ENCODE measurements at places on chromosomes 16 and 17.

- no peak for DNase-seq
Observed at GRCh38 chr16:48833461-48833860, 223.5 kb upstream of the N4BP1 start.

- DNase-seq = no peak
Observed at GRCh38 chr16:10577305-10578202, 2.8 kb downstream of the EMP2 start.

GRCh38 chr17:7351665-7352502 is at the start of gene KCTD11:
Gene KCTD11 (plus strand): TSS chr17:7352162.
- DNase-seq = no peak

- DNase-seq = no peak
Observed at GRCh38 chr17:27793168-27793905, 7.0 kb downstream of the NOS2 start.

DNA sequence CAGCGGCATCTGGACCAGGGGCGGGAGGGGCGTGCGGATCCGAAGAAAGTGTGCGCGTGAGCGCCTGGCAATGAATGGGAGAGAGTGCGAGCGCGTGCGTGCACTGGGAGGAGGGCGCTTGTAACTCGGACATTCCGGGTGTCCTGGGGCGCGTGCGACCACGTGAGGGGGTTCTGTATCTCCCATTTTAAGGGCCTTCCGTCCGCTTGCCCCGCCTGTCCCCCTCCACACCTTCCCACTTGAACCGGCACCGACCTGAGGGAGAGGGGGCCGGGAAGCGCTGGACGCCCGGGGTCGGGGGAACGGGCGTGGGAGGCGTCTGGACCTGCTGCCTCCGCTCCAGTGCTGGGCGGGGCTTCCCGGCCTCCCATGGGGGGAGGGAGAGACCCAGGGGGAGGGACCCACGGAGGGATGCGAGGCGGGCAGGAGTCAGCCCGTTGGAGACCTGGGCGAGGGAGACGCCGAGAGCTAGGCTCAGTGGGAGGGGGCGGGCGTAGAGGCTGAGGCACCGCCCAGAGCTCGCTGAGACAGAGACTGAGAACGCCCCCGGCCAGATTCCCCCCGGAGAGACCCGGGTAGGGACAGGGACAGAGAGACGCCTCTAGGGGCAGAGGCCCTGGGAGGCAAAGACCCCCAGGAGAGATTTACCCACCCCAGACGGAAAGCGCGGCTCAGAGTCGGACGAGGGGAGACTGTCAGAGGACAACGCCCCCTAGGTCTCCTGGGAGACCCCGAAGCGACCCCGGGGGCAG is at the start of gene KREMEN2:
Gene KREMEN2, plus strand, starts transcription at position 553 of the 752 bp plus-strand sequence. CDS start 246 bp downstream, outside the sequence.
- DNase-seq = peak; percentile 12

DNA sequence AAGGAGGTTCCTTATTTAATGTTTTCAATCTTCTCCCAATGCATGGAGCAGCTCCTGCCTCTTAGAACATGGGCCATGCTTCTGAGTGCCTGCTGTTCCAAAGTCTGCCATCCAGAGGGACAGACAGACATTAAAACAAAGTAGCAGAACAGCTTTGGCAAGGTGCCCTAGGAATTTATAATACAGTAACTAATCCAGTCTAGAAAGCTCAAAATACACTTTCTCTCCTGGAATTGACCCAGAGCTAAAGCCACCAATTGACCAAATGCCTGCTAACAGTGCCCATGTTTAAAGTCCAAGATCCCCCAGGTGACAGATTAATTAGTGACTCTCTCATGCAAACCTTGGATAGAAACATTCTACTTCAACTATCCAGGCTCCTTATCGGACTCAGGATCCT is 11.1 kb upstream of the CHRNE start:
- no peak for DNase-seq

GRCh38 chr17:29663155-29663554 is 40.4 kb upstream of the CORO6 start:
- no peak for DNase-seq

- DNase-seq = no peak
Observed at GRCh38 chr17:17840751-17841591, 4.2 kb upstream of the SREBF1 start.

GRCh38 chr17:40124279-40125141 is 2.7 kb downstream of the MSL1 start:
- peak; percentile 40 for DNase-seq

GRCh38 chr17:79395066-79395465 is 215.8 kb downstream of the RBFOX3 start:
- DNase-seq = no peak

GRCh38 chr17:74682028-74682427 is 30.7 kb downstream of the CD300LF start:
- no peak for DNase-seq

GRCh38 chr17:79652999-79653643 is 42.3 kb upstream of the RBFOX3 start:
- no peak for DNase-seq

DNA sequence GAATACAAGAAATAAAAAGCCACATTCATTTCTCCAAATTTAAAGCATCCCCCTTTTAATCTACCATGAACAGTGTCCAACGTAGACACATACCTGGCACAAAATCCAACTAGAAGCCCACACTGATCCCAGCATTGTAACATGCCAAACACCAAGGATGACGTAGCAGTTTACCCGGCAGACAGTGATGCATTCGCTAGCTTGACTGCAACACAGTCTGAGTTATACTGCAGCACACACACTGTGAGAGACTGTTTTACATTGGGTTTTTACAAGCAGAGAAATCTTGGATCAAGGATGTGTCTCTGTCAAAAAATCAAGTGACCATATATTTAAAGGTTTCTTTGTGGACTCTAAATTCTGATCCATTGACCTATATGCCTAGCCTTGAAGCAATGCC is 74.5 kb upstream of the C17orf78 start:
- DNase-seq = no peak

DNA sequence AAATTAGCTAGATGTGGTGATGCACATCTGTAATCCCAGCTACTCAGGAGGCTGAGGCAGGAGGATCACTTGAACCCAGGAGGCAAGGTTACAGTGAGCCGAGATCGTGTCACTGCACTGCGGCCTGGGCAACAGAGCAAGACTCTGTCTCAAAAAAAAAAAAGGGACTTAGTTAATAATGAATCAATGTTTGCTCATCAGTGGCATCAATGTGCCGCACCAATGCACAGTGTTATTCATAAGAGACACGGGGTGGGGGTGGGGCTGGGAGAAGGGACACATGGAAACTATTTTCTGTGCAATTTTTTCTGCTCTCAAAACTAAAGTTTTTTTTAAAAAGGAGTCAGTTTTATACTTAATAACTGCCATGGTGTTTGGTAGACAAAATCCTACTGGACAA is 6.8 kb upstream of the ATP2C2 start:
- DNase-seq = no peak

DNA sequence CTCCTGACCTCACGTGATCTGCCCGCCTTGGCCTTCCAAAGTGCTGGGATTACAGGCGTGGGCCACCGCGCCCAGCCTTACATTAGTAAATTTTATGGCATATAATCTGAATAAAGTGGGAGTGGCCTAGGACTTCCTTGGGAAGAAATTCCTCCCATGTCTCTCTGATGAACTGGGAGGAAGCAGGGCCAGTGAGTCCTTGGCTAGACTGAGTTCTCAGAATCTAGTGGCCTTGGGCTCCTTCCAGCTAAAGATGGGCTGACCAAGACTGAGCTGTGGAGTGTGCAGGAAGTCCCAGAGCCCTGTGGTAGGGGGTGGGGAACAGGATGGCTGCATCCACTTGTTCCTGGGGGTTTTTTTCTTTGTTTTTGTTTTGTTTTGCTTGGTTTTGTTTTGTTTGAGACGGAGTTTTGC is 10.0 kb upstream of the NAGLU start:
- no peak for DNase-seq

DNA sequence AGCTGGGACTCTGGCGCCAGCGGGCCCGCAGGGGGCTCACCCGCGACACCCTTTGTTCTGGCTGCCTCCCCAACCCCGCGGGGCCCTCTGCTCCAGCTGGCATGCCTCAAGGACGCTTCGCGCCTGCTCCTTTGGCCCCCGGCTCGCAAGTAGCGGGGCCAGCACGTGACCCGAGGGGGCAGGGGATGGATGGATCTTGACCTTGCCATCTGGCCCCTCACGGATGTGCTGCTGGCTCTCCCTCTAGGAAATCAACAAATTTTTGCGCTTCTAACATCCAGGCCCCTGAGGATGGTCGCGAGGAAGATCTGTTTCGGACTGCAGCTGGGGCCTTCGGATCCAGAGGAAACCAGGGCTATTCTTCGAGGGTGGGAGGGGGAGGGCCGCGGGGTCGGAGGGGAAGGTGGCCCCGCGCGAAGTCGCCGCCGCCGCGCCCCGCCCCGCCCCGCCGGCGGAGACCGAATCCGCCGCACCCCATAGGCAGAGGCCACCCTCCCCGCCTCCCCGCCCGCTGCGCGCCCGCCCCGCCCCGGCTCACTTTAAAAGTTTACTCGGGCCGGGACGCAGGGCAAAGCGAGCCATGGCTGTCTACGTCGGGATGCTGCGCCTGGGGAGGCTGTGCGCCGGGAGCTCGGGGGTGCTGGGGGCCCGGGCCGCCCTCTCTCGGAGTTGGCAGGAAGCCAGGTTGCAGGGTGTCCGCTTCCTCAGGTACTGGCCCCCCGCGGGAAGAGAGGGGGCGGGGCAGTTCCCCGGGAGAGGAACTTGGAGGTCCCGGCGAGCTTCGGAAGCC is at the start of gene ACSF2:
Gene ACSF2, plus strand, starts transcription at position 537 of the 790 bp plus-strand sequence. Its CDS starts 44 bp downstream, at position 581.
- DNase-seq = peak; percentile 61

DNA sequence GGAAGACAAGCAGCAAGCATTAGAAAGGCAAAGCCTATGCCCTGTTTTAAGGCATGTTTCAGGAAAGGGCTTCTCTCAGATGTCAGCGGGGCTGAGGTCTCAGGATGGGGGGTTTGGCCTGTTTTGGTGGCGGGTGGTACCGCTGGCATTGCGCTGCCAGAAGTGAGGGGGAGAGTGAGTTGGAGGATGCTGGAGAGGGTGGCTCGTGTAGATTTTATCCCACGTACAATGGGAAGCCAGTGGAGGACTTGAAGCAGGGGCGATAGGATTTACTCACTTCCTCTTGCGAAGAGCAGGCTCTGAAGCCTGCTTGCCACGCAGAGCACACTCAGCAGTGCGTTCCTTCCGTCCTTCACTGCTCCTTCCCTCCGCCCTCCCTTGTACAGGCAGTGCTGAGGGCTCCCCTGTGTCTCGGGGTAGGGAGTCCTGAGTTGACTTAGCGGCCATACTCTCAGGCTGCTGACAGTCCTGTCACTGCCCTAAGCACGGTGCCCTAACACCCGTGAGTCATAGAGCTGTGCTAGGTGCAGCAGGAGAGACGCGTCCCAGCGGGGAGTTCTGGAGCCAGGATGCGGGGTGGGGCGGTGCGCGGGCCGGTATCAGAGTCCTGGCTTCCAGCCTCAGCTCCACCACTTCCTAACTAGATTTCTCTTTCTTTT is 113.1 kb downstream of the SNX29 start:
- no peak for DNase-seq

DNA sequence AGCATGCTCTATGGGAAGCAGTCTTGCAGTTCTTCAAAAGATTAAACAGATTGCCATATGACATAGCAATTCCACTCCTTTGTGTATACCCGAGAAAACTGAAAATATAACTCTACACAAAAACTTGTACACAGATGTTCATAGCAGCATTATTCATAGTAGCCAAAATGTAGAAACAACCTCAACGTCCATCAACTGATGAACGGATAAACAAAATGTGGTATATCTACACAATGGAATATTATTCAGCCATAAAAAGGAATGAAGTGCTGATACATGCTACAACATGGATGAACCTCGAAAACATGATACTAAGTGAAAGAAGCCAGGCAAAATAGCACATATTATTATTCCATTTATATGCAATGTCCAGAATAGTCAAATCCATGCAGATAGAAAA is 221.2 kb upstream of the PSMD7 start:
- no peak for DNase-seq

DNA sequence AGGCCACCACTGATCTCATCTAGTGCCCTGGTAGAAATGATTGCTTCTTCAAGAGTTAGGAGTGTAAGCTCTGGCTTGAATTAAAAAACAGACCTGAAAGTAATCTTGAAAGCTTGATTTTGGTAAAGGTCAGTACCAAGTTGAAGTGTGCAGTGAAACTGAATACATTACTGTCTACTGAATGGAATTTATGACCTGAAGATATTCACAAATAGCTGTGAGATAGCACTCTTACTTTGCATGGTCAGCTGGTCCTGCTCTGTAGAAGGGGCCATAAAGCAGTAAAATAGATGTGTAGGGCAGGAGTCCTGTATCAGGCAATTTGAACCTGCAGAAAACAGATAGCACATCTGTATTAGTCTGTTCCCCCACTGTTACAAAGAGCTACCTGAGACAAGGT is 78.6 kb downstream of the MYH13 start:
- DNase-seq = no peak

GRCh38 chr16:31484491-31485171 is 1.7 kb downstream of the SLC5A2 start:
- DNase-seq = no peak

DNA sequence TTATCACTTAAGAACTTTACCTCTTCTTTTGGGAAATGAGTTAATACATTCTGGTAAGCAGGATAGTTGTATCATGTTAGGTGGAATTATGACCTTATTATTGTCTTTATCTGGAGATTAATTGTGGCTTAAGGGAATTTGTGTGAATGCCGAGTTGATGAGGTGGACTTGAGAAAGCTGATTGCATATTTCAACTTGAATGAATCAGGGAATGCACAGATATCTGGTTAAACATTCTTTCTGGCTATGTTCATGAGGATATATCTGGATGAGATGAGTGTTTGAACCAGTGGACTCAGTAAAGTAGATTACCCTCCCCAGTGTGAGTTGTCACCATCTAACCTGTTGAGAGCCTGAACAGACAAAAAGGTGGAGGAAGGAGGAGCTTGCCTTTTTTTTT is 326.1 kb upstream of the GOT2 start:
- DNase-seq = no peak

DNA sequence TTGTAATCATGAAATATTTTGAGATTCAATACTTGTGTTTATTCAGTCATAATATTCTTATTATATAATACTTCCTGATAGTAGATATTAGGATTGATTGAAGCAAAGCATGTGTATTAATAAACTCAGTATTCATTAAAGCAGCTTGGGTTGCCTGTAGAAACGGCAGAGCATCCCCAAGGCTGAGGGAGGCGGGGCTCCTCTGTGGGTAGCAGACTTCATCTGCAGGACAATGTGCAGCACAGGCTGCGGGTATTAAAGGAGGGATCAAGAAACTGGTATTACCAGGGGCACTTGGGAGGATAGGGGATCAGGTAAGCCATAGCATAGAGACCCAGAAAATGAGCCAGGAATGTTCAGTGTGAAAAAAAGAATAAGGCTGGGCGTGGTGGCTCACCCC is 213.6 kb downstream of the PRKCA start:
- DNase-seq = no peak

DNA sequence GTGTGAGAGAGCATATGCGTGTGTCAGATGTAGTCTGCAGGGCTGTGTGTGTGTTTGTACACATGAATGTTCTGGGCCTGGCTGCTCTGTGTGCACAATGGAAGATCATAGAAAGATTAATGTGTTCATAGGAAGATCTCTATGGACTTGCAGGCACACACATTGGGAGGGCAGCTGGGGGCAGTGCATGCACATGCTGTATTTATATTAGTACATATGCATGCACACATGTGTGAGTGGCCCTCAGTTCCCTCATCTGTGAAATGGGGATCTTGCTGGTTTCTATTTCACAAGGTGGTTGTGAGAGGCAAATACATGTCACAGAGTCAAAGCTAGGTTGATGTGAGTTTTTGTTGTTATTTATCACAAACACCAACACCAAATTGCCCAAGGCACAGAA is 2.1 kb downstream of the CA7 start:
- DNase-seq = no peak

GRCh38 chr16:88883946-88884345 is 17.5 kb upstream of the PABPN1L start:
- DNase-seq = no peak

All from AML-193 (cell line).